ENCODE measurements at places on chromosomes 1 and 21.

- no peak for DNase-seq
Observed at GRCh38 chr21:42025376-42026081, 15.4 kb upstream of the ZBTB21 start.

GRCh38 chr1:221511797-221512196, 230.1 kb downstream of the DUSP10 start:
- no peak for DNase-seq

- DNase-seq = no peak
Observed at GRCh38 chr1:41446851-41447610, 37.5 kb downstream of the EDN2 start.

GRCh38 chr1:78277253-78277652, 213.5 kb upstream of the PTGFR start:
- DNase-seq = no peak

DNA sequence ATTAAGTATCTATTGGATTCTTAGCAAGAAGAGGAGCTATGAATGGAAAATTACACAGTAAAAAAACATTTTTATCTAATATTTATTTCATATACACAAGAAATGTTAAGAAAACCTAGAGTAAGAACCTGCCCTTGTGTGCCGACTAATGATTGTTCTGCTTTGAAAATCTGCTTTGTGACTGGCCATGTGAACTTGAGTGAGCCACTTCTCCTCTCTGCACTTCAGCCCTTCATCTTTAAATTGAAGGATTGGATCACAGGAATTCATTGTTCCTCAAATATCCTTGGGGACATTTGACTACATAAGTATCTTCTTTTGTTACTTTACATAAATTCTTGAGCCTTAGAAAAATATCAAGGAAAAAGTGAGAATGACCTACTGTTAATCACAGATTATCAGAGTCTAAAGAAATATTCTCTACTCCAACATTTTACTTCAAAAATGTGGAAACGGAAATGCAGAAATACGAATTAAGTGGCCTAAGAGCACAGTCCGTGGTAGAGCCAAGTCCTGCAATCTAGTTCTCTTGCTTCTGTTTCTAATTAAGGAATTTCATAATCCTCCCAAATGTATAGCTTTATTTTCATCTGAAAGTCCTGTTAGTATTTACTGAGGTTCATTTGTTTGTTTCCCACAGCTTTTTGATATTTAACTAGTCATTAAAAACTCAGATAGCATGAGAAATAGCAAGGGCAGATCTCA, 46.3 kb upstream of the SAMSN1 start:
- no peak for DNase-seq

- DNase-seq = no peak
Observed at GRCh38 chr1:170261669-170262068, 115.9 kb downstream of the NTMT2 start.
